ENCODE measurements at places on chromosomes 2 and 18.

DNA sequence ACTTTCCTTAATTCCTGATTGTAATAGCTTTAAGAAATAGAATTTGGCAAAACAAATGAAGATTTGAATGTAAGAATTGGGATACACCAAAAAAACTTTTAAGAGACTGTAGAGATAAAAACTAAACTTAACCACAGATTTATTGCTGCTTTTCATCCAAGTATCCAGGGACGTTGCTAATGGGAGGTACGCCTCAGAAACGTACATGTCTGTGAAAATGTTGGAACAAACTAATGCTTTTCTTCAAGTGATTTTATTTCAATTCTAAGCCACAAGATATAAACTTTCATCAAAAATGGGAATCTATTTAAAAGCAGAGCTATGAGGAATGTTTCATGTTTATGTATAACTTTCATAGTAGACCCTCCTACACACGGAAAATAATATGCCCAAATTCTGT lies 66.3 kb downstream of the ARHGAP15 start:
- no peak for DNase-seq

DNA sequence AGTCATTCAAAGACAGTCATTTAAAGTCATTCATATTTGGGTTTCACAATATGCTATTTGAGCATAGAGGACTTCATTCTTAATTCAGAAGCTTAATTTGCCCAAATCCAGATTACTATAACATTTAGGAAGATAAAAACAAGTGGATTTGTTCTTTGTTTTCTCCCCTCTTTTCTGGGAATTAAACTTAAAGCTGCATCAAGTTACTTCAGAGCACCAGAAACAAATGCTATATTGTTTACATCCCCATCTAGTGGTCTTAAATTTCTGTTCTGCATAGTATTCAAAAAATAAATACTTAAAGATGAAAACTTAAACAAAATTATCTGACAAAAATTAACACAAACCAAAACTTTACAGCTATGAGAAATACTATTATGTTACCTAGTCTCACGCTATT lies 34.7 kb upstream of the MARCHF7 start:
- DNase-seq = no peak

DNA sequence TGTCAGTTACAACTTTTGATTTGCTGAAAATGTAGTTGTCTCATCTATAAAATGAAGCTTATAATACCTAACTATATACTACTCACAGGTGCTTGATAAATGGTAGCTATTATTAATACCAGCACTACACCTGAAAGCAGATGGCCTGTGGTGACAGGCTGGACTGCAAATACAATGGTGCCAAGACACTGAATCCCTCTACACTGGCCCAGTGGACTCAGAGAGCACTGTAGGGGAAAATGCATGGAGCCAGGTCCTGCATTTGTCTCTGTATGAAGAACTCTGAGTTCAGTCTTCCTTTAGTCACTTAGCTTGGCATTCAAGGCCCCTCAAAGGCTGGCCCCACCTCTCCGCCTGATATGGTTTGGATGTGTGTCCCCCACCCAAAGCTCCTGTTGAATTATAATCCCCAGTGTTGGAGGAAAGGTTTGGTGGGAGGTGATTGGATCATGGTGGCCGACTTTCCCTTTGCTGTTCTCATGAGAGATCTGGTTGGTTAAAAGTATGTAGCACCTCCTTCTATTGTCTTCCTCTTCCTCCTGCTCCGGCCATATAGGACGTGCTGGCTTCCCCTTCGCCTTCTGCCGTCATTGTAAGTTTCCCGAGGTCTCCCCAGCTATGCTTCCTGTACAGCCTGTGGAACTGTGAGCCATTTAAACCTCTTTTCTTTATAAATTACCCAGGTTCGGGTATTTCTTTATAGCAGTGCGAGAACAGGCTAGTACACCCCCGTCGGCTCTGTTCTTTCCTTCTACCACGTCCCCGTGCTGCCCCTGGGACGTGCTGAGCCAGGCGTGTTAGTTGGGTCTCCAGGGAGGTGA lies 11.1 kb upstream of the NTSR2 start:
- no peak for DNase-seq

GRCh38 chr18:2559249-2559648 lies 12.1 kb downstream of the METTL4 start:
- DNase-seq = no peak

DNA sequence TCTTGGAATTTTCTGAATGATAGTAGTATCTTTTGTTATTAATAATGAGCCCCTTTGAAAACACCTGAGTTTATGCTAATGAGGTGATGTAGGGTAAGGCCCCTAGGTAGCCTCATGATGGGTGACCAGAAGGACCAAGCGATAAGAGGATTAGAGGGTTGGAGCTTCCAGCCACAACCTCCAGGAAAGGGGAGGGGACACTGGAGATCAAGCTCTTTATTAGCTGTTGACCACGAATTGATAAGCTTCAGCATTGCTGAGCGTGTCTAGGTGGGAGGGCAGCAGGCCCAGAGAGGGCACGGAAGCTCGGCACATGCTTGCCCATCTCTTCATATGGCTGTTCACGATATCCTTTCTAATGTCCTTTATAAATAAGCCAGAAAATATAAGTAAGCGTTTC lies 39.0 kb downstream of the KIAA2012 start:
- no peak for DNase-seq

GRCh38 chr18:25364732-25365131 lies 12.8 kb upstream of the ZNF521 start:
- no peak for DNase-seq

GRCh38 chr18:8799001-8799400 lies 93.6 kb downstream of the MTCL1 start:
- no peak for DNase-seq

- no peak for DNase-seq
Observed at GRCh38 chr2:141062443-141062842, 1068.4 kb downstream of the LRP1B start.

GRCh38 chr18:56146565-56146964 lies 491.8 kb downstream of the TXNL1 start:
- DNase-seq = no peak

GRCh38 chr2:154142480-154142879 lies 270.8 kb downstream of the GALNT13 start:
- DNase-seq = no peak

DNA sequence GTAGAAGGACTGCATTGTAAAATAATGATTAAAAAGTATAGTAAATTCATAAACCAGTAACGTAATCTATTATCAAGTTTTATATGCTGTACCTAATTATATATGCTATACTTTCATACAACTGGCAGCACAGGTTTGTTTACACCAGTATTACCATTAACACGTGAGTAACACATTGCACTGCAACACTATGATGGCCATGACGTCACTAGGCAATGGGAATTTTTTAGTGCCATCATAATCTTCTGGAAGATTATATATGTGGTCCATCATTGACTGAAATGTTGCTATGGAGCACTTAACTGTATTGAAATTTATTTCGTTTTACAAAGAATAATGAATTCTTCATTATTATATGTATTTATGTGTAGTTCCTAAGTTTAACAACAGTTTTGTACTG lies 45.9 kb downstream of the FAM171B start:
- DNase-seq = no peak

GRCh38 chr2:127075821-127076220 lies 31.1 kb downstream of the BIN1 start:
- DNase-seq = no peak

DNA sequence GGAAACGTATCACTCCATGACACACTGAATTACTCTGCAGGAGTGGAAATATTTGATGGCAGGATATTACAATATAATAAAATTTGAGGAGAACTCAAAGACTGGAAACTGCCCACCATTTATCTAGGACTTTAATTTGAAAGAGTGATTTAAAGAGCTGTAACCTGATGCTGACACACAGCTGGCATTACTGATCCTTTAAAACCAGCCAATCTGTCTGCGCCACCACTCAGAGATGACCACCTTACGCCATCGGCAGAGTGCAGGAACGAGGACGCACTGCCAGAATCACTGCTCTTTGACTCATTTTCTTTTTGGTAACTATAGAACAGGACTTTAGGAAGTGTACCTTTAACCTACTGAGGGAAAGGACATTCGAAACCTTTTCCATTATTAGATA lies 114.1 kb downstream of the EPB41L3 start:
- no peak for DNase-seq

Measured in GM04503 (cell line).